Thoracic aorta (tissue), 2 donors: ENCODE measurements at places on chromosomes 7 and 10.

DNA sequence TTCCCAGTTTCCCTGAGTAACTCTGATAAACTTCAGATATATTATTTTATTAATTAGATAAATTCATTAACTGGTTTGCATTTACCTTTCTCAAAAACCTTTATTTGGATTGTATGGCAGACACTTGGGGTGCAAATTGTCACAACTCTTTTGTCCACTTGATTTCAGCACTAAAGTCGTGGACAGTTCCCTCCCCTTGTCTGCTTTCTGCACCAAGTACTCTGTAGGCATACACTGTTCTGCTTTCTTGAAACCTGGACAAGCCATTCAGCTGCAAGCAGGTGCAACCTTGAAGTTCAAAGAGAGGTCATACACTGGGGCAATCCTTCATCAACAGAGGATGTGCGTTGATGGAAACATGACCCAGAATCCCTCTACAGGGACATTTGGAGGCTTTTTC lies 162.9 kb downstream of the ARL5B start:
- H3K27me3 ChIP-seq: no peaks in the 10 kb centered on the region
- H3K36me3 ChIP-seq: no peaks in the 10 kb centered on the region
- H3K4me3 ChIP-seq: no peak overlapping the region
- H3K4me1 ChIP-seq: no peaks in the 10 kb centered on the region
- H3K27ac ChIP-seq: no peak overlapping the region

GRCh38 chr10:86962136-86962980 lies 4.0 kb downstream of the SNCG start:
- H3K4me3 ChIP-seq: no peak overlapping the region
- H3K36me3 ChIP-seq: no peaks in the 10 kb centered on the region
- peaks cover 28% of the 10 kb centered on the region for H3K4me1 ChIP-seq
- H3K27ac ChIP-seq: no peak overlapping the region
- no peaks in the 10 kb centered on the region for H3K27me3 ChIP-seq

- no peaks in the 10 kb centered on the region for H3K36me3 ChIP-seq
- no peak for DNase-seq
- H3K4me1 ChIP-seq: no peaks in the 10 kb centered on the region
- no peak overlapping the region for H3K27ac ChIP-seq
- H3K27me3 ChIP-seq: no peaks in the 10 kb centered on the region
Observed at GRCh38 chr10:81914736-81915503, 39.9 kb downstream of the NRG3 start.

GRCh38 chr7:96739609-96740008 lies 30.0 kb upstream of the SEM1 start:
- no peak overlapping the region for H3K4me3 ChIP-seq
- no peaks in the 10 kb centered on the region for H3K36me3 ChIP-seq
- H3K27ac ChIP-seq: no peak overlapping the region
- no peak for DNase-seq

- no peaks in the 10 kb centered on the region for H3K27me3 ChIP-seq
- H3K36me3 ChIP-seq: no peaks in the 10 kb centered on the region
- no peaks in the 10 kb centered on the region for H3K4me1 ChIP-seq
- no peak overlapping the region for H3K27ac ChIP-seq
Observed at GRCh38 chr7:148395990-148396716, 194.4 kb upstream of the C7orf33 start.

- no peaks in the 10 kb centered on the region for H3K27me3 ChIP-seq
- H3K4me1 ChIP-seq: no peaks in the 10 kb centered on the region
- no peak for DNase-seq
- no peak overlapping the region for H3K27ac ChIP-seq
- no peak overlapping the region for H3K4me3 ChIP-seq
- H3K36me3 ChIP-seq: no peaks in the 10 kb centered on the region
Observed at GRCh38 chr7:109059089-109059488, 489.4 kb downstream of the DNAJB9 start.

- H3K4me1 ChIP-seq: peaks cover 17% of the 10 kb centered on the region
- H3K36me3 ChIP-seq: no peaks in the 10 kb centered on the region
- no peak overlapping the region for H3K27ac ChIP-seq
- no peak overlapping the region for H3K4me3 ChIP-seq
- no peak for DNase-seq
Observed at GRCh38 chr10:62384057-62384446, 9.9 kb downstream of the ZNF365 start.

- H3K4me1 ChIP-seq: peaks cover 29% of the 10 kb centered on the region
- peak overlapping the region; percentile 34 for H3K27ac ChIP-seq
- DNase-seq: no peak
- H3K27me3 ChIP-seq: no peaks in the 10 kb centered on the region
- H3K4me3 ChIP-seq: no peak overlapping the region
Observed at GRCh38 chr7:5437987-5438386, 14.4 kb upstream of the TNRC18 start.

- H3K27ac ChIP-seq: no peak overlapping the region
- no peak overlapping the region for H3K4me3 ChIP-seq
- peaks cover 2% of the 10 kb centered on the region for H3K4me1 ChIP-seq
- no peaks in the 10 kb centered on the region for H3K27me3 ChIP-seq
- DNase-seq: no peak
Observed at GRCh38 chr10:77841711-77842375, 84.7 kb downstream of the DLG5 start.

- no peak for DNase-seq
- no peaks in the 10 kb centered on the region for H3K36me3 ChIP-seq
- no peaks in the 10 kb centered on the region for H3K4me1 ChIP-seq
- H3K27me3 ChIP-seq: no peaks in the 10 kb centered on the region
- H3K27ac ChIP-seq: no peak overlapping the region
- H3K4me3 ChIP-seq: no peak overlapping the region
Observed at GRCh38 chr10:78812571-78813318, 256.0 kb upstream of the ZMIZ1 start.

- no peaks in the 10 kb centered on the region for H3K27me3 ChIP-seq
Observed at GRCh38 chr10:127117125-127117524, 79.3 kb downstream of the INSYN2A start.

DNA sequence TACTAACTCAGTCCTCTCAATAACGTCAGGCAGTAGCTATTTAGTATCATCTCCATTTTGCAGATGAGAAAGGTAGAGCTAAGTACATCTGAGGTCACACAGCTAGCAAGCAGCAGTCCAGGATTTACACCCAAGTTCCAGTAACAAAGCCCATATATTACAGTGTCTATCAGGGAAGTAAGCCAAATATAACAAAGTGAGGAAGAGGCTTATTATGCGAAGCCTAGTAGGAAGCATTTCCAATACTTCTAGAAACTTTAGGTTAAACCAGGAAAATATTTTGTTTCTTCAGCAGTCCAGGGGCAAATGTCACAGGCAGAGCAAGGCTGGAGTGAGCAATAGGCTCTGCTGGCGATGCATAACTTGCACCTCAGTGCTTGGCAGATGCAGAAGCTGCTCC lies 53.9 kb downstream of the NOC3L start:
- no peak overlapping the region for H3K27ac ChIP-seq
- H3K4me1 ChIP-seq: no peaks in the 10 kb centered on the region
- H3K4me3 ChIP-seq: no peak overlapping the region
- no peak for DNase-seq
- no peaks in the 10 kb centered on the region for H3K27me3 ChIP-seq
- H3K36me3 ChIP-seq: peaks cover 3% of the 10 kb centered on the region

- no peaks in the 10 kb centered on the region for H3K36me3 ChIP-seq
- H3K4me3 ChIP-seq: no peak overlapping the region
- no peak for DNase-seq
Observed at GRCh38 chr7:17663061-17663675, 277.1 kb downstream of the SNX13 start.

DNA sequence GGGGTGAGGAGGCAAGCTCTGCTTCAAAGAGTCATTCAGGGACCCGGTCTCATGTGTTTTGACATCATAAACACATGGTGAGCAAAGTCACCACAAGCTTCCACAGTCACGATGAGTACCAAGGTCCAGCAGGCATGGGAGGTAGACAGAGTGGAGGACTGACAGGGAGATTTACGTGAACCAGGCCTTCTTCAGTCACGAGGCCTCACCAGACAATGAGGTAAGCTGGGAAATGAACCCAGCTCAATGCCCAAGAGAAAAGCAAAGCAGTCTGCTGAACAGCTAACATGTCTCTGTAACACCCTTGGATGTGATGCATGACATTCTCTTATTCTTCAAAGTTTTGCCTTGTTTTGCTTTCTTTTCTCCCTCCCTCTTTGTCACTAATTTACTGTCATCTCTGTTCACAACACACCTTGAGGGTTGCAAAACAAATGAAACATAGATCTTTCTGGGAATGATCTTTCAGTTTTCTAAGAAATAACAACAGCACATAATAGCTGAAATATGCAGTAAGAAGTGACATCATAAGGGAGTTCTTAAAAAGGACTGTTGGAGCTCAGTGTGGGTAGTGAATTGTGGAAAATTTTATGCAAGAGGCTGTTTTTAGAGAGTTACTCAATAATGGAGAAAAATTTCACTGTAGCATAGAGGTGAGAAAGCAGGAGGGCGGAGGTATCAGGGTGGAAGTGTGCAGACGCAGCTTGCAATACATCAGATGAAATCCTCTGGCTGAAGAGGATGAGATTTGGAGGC lies 9.0 kb downstream of the PPP1R17 start:
- H3K4me3 ChIP-seq: no peak overlapping the region
- no peaks in the 10 kb centered on the region for H3K36me3 ChIP-seq
- no peak overlapping the region for H3K27ac ChIP-seq
- no peaks in the 10 kb centered on the region for H3K4me1 ChIP-seq

DNA sequence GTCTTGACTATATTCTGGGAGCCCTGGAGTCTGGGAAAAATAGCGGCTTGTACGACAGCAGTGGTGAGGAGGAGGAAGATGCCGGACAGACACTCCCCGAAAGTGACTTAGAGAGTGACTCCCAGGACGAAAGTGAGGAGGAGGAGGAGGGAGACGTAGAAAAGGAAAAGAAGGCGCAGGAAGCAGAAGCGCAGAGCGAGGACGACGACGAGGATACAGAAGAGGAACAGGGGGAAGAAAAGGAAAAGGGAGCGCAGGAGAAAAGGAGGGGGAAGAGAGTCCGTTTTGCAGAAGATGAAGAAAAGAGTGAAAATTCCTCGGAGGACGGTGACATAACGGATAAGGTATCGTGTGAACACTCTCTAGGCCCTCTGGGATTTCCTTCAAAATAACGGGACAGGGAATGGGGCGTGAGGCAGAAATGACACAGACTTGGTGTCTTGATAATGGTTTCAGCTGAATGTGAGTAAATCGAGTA lies 908 bp downstream of the NOM1 start:
- no peak for DNase-seq
- H3K4me1 ChIP-seq: peaks cover 17% of the 10 kb centered on the region
- H3K36me3 ChIP-seq: peaks cover 28% of the 10 kb centered on the region
